ENCODE measurements at places on chromosomes 3 and 15. TPM values are rescaled to one million over a fixed set of nuclear protein-coding genes. Genes with fewer than 3 reads are reported as not detected.

- DNase-seq: no peak
Observed at GRCh38 chr15:36185438-36185837, 394.0 kb upstream of the CDIN1 start.

DNA sequence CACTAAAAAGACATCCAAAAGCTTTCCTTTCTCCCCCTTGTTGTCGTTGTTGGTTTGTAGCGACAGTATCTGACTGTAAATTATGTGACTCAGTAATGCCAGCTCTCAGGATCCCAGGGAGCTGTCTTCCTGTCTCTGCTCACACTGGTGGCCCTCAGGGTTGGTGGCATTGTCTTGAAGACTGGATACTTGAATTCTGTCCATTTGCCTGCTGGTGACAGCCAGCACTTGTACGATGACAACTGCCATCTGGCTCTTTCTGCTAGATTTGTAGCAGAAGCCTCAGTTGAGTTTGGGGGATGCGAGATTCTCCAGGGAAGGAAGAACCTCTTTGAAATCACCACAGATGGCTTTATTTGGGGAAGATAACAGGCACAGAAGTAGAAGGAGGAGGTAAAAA lies 120.8 kb downstream of the ARPP21 start:
- no peak for DNase-seq

- no peak for DNase-seq
Observed at GRCh38 chr3:151259664-151260063, 18.7 kb downstream of the P2RY14 start.

DNA sequence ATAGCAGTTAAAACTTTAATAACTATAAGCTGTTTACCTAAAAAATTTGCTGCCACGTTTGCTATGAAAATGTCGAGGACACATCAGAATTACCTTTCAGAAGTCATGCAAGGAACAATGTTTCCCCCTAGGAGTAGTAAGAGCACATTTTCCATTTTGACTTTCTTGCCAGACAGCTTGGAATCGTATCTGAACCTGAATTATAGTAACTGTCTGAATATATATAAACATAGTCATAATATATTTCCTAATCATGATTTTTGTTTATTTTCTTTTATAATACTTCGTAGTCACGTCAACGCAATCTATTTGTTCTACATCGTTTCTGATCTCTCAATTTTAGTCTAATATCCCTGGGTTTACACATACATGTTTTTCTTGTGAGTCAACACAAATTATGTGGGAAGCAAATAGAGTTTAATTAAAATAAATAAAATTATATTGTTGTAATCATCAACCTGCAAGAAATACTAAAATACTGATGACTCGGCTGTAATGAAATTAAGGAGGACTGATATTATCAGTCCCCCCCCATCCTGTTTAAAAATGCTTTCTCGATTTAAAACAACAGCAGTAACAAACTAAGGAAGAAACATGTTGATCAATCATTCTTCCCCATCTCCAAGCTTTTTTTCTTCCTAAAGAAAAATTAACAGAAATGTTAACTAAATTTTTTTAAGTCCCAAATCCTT lies 78.4 kb downstream of the MME start:
- no peak for DNase-seq

GRCh38 chr15:92091155-92091734 lies 237.7 kb downstream of the SLCO3A1 start:
- DNase-seq: no peak

The ACKR2 gene
- total RNA-seq: 3.0 TPM

- no peak for DNase-seq
Observed at GRCh38 chr3:67389176-67389575, 265.2 kb downstream of the SUCLG2 start.

DNA sequence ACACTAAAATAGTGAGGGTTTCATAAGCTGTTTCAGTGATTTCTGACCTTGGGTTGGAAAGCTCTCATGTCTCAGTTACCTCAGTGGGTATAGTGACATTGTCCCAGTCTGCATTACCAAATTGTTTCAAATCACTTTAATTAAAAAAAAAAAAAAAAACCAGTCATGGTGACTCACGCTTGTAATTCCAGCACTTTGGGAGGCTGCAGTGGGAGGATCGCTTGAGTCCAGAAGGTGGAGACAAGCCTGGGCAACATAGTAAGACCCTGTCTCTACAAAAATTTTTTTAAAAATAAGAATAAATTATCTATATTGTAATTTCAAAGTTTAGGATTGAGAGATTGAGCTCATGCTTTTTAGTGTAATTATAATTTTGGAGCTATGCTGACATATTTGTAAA lies 78.0 kb downstream of the MBNL1 start:
- DNase-seq: no peak

GRCh38 chr3:63662500-63662899 lies 10.0 kb downstream of the SNTN start:
- no peak for DNase-seq

DNA sequence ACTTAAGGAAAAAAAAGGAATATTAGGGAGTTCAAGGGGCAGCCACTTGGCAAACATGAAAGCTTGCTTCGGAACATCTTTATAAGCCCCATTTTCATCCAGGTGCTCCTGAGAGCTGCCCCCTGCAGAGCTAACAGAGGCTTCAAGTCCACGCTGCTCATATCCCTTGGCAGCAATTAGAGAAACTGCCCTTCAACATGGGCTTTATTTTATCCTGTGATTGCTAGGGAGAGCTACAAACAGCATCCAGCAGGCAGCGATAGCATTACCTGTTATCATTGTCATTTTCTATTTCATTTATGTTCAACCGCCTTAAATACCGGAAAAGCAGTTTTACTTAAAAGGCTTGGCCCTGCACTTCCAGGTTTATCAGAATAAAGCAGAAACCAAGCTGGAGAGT lies 68.4 kb upstream of the MCTP2 start:
- DNase-seq: no peak

The LPP gene
- total RNA-seq: 210 TPM

DNA sequence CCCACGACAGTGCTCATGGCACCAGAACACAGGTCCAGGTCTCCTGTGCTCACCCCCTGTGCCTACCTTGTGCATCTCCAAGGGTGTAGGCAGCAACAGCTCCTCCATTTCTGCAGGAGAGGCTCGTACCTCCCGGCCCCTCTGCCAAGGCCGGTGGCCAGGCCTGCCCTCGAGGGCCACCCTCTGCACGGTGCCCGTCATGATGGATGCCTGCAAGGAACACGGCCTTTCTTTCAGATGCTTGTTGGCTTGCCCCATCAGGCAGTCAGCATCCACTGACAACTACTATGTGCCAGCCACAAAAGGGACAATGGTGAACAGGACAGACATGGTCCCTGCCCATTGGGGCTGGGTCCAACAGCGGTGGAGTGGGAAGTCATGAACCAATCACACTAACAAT lies 43.8 kb downstream of the GRIP2 start:
- peak; percentile 71 for DNase-seq

DNA sequence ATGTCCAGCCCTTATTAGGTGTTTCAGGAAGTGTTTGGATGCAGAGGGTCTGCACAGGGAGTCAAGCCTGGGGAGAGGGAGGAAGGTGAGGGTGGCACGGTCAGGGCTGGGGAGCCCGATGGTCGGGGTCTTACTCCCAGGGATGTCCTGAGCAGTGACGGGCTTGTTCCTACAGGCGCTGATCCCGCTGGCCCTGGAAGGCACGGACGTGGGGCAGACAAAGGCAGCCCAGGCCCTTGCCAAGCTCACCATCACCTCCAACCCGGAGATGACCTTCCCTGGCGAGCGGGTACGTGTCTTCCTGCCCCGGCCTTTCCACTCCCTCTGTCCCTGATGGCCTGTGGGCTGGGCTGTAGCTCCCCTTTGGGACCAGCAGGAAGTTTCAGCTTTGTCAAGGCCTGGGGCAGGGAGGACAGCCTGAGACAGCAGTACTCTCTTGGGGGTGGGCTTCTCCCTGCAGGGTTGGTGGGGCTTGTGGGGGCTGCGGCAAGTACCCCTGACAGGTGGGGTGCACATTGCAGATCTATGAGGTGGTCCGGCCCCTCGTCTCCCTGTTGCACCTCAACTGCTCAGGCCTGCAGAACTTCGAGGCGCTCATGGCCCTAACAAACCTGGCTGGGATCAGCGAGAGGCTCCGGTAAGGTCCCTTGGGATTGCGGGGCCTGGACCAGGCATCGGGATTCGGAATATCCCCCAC lies 4.6 kb upstream of the RCCD1 start:
- no peak for DNase-seq

GRCh38 chr3:176147251-176147650 lies 1050.0 kb downstream of the TBL1XR1 start:
- DNase-seq: no peak

DNA sequence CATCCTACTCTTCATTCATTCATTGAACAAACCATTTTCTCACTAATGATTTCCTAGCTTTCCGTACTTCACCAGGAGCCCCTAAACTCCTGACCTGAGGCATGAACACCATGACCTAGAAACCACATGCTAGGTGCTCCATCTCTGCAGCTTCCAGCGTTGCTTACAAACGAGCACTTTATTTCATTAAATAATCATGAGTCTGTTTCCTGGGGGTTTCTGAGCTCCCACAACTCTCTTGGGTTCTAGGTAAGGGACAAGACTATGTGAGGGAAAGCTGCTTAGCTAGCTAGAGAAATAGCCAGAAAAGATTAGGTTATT lies 1.3 kb downstream of the MAP2K1 start:
- no peak for DNase-seq

The SMCO1 gene
- total RNA-seq: not detected

The ZNF80 gene
- 2.2 TPM for total RNA-seq

GRCh38 chr15:83833569-83833968 lies 179.6 kb downstream of the ADAMTSL3 start:
- DNase-seq: no peak

- no peak for DNase-seq
Observed at GRCh38 chr15:42456531-42456930, 34.4 kb downstream of the ZNF106 start.

- DNase-seq: peak; percentile 69
Observed at GRCh38 chr3:51673802-51674654, 3.0 kb downstream of the TEX264 start.

DNA sequence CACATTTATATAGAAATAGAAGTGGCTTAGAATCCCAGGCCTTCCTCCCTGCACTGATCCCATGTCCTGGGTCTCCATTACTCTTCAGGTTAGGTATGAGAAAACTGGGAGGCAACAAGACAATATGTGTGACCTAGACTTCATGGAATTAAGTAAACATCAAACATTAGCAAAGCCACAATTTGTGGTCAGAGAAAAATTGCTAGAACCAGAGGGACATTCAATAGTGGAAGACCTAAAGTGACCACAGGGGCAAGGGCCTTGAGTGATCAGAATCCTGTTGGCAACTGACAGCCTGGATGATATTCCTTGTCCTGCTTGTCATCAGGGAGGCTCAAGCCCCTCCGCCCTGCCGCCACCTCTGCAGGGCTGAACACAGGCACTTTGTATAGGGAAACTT lies 322.8 kb upstream of the CTNNB1 start:
- DNase-seq: no peak

All from spleen (tissue), 13 donors.